ENCODE measurements at places on chromosomes 12 and 14.

DNA sequence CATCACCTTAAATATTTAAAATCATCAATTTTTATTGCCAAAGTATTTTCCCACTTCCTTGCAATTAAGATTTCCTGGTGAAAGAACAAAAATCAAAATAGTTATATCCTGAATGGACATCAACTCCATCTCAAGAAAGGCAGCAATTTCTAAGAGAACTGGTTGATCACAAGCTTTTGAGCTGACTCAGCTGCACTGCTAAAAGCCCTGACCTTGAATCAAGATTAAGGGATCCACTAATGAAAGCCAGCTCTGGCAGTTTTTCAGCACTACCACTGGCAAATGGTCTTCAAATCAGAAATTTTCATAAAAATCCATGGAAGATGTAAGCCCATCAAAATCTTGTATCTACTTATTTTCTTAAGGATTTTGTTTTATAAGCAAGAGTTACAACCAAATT lies 123.4 kb downstream of the SLC6A15 start:
- no peak overlapping the region for H3K27ac ChIP-seq
- no peaks in the 10 kb centered on the region for H3K27me3 ChIP-seq
- no peaks in the 10 kb centered on the region for H3K36me3 ChIP-seq
- H3K4me1 ChIP-seq: no peaks in the 10 kb centered on the region
- no peak for DNase-seq

GRCh38 chr14:49893309-49894213 lies 679 bp downstream of the ARF6 start:
- H3K36me3 ChIP-seq: peaks cover 49% of the 10 kb centered on the region
- H3K4me3 ChIP-seq: peak overlapping the region; percentile 92
- DNase-seq: peak; percentile 81

- no peak overlapping the region for H3K4me3 ChIP-seq
- no peaks in the 10 kb centered on the region for H3K4me1 ChIP-seq
- no peak for DNase-seq
- H3K27ac ChIP-seq: no peak overlapping the region
- no peaks in the 10 kb centered on the region for H3K36me3 ChIP-seq
Measured at GRCh38 chr12:26370098-26370497, 174.7 kb downstream of the SSPN start.

DNA sequence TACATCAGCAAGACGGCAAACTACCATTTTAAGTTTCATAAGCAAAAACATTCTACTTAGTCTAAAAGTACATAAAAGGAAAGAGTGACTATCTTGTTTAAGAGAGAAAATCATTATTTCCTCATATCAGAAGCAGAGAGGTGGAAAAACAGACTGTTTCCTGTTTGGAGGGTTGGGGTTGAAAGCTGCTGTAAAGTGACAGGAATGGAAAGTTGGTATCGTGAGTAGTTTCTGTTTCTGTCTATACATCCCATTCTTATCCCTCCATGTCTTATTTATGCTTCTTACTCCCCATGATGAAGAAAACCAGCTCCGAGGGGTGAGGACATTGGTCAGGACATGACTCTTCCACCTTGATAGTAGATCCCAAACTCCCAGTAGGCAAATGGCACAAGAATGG lies 216.5 kb downstream of the EGLN3 start:
- H3K27me3 ChIP-seq: no peaks in the 10 kb centered on the region
- H3K4me1 ChIP-seq: no peaks in the 10 kb centered on the region
- no peak for DNase-seq
- no peak overlapping the region for H3K4me3 ChIP-seq
- H3K36me3 ChIP-seq: no peaks in the 10 kb centered on the region
- no peak overlapping the region for H3K27ac ChIP-seq

DNA sequence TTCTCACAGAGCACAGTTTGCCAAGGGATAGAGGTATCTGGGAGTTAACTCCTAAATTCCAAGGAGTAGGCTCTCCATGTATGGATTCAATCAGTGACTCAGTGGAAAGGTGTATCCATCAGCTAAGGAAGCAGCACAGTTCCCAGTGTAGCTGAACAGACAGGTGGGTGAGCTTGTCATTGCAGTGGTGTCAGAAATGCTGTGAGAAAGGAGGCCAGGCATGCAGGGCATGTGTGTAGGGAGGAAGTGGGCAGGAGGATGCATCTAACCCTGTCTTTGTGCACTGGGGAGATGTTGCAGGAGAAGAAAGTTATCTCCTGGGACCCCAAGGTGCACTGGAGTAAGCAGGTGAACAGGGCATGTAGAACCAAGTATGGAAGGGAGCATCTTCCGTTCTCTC lies 539.0 kb downstream of the VRK1 start:
- peaks cover 15% of the 10 kb centered on the region for H3K4me1 ChIP-seq
- no peak for DNase-seq
- H3K36me3 ChIP-seq: no peaks in the 10 kb centered on the region
- H3K27me3 ChIP-seq: no peaks in the 10 kb centered on the region
- H3K4me3 ChIP-seq: no peak overlapping the region
- H3K27ac ChIP-seq: no peak overlapping the region

Data from naive thymus-derived CD8-positive, alpha-beta T cell (primary cell).